HEK293T (cell line): ENCODE measurements at places on chromosomes 7 and 10.

GRCh38 chr10:116147147-116147905 is 125.7 kb downstream of the GFRA1 start:
- no peak for DNase-seq

DNA sequence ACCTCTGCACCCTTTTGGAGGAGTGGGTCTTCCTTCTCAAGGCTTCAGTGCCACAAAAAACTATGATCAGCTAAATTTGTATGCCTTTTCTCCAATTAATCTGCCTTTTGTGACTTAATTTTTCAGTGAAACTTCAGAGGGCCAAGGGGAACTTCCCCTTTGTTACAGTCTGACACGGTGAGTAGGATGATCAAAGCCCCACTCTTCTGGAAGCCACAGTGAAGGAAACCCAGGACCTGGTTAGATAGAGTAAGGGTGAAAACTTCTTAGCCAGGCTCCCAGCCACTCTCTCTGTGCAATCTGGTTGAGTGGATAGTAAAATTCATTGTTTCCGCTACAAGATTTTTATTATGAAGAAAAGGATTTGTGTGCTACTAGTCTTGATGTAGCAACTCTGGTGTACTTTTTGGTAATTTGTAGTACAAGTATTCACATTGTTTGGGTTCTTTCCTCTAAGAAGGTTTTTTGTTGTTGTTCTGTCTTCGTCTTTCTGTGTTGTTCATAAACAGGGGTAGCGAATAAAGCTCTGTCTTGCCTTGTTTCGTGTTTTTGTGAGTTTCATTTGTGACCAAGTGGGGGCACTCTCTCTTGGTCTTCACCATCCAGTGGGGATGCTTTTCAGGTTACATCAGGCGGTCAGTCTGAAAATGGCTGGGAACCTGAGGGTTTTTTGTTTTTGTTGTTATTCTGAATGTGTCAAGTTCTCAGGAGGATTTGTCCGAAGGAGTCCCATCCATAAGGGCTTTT is 268.5 kb upstream of the NPSR1 start:
- DNase-seq, result no peak

GRCh38 chr10:125156739-125157480 is 3.5 kb downstream of the CTBP2 start:
- no peak for DNase-seq

- no peak for DNase-seq
These were observed 257.0 kb upstream of the ZNF32 start for GRCh38 chr10:43905512-43906236.

GRCh38 chr7:158810846-158811245 is 18.5 kb downstream of the ESYT2 start:
- DNase-seq, result no peak

GRCh38 chr7:18457832-18458231 is 37.7 kb upstream of the HDAC9 start:
- DNase-seq, result no peak

GRCh38 chr10:11881477-11882417 is 58.6 kb downstream of the PROSER2 start:
- peak; percentile 45 for DNase-seq

GRCh38 chr7:42381161-42381560 is 144.2 kb upstream of the GLI3 start:
- no peak for DNase-seq

DNA sequence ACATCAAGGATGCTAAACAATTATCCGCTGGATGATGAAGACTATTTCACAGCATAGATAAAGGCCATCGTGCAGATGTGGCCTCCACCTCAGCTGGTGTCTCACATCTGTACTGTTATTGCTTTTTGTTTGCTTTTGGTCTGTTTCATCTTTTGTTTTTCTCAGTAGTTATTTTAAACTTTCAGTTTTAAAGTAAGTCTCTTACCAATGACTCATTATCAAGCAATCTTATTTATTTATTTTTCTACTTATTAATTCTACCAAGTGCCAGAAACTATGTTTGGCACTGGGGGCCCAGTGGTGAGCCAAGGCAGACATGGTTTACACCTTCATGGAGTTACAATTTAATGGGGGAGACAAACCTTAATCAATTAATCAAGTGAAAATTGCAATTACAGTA is 250.9 kb upstream of the TMEM72 start:
- DNase-seq, result no peak

GRCh38 chr7:23956772-23957576 is 247.0 kb downstream of the STK31 start:
- DNase-seq, result no peak

- DNase-seq, result no peak
These were observed 185.7 kb upstream of the FZD8 start for GRCh38 chr10:35827783-35828182.

DNA sequence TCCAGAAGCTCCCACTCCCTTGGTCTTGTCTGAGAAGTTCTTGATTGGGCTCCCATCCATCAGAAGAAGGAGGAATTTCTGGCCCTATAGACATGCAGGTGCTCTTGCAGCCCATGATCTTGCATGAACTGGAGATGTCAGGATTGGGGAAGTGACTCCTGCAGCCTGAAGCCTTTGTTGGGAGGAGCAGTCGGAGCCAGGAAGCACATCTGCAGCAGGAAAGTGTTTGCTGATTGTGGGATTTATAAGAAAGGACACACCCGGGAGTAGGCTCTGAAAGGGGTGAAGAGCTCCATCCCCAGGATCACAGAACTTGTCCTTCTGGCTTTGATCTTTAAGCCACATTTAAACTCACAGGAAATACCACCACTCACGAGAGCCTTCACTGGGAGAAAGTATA is 185.2 kb downstream of the DYNC1I1 start:
- no peak for DNase-seq

GRCh38 chr7:97731736-97732564 is at the start of gene TAC1:
Gene TAC1 (plus strand): TSS chr7:97732086. CDS start chr7:97732613, 527 bp downstream.
- peak; percentile 10 for DNase-seq

DNA sequence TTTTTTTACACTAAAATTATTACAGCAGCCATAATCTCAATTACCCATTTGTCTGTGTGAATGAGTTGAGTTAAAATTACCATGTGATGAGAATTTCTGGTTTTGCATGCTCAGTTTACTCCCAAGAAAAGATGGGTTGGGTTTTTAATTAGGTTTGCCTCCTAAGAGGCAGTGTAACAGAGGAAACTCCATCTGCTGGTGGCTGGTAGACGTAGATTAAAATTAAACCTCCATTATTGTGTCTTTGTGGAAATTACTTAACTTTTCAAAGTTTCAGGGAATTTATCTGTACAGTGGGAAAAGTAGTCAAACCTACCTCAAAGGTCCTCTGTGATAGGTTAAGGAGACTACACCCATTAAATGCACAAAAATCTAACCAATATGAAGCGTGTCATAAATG is 954.2 kb downstream of the PCDH15 start:
- DNase-seq, result no peak

DNA sequence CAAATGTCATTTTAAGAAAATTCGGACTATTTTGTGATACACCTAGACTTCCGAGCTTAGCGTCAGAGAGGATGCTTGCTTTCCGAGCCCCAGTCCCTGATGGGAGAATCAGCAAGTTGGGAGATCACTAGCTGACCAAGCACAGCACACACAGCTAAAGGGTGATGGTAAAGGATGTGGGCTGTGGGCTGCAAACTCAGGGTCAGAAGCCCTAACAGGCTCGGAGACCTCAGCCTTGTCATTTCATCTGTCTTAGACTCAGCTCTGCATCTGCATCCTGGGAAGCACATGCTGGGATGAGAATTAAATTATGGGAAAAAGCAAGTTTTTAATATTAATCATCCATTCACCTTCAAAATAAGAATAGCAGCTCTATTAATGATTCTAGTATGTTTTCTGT is 3.3 kb downstream of the CUBN start:
- DNase-seq, result no peak

DNA sequence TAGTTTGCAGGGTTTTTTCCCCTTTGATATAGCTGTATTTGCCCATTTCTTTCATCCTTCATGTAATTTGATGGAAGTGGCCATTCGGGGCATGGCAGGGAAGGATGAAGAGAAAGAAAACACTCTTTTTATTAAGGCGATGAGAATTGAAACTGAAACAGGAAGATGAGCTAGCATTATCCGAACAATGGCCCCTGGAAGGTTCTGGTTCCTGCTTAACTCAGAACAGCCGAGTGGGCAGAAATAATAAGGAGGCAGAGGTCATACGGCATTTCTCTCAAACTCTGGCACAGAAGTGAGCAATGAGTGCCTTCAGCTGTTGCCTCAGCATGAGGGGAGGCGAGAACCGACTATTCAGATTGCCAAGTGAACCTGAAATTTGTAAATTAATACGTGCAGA is 113.2 kb upstream of the MYO3A start:
- no peak for DNase-seq

GRCh38 chr7:8384901-8385300 is 48.5 kb upstream of the NXPH1 start:
- DNase-seq, result no peak

DNA sequence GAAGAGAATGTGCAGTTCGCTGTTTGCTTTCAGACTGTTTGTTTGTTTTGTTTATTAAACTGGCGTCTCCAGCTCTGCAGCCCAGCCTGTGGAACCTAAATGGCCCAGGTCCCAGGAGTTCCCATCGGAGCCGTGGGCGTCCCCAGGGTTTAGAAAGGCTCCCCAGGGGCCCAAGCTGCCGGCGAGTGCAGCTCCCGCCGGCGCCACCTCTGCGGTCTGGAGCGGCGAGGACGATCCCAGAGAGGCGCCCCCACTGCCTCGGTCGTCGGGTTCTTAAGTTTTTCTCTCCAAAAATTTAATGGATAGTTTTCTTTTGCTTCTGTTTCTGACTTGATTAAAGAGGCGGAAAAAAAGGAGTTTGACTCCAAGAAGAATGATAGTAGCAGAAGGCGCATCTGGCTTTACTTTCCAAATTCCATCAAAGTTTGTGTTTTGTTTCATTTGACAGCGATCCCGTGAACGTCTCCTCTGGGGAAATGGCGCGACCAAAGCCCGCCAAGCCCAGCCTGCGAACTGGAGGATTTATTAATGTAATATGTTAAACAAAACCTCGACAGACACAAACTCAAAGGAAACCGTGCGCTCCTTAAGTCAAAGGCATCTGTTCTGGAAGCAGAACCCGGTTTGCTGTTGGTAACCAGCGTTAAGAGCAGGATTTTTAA is 718 bp upstream of the FZD1 start:
- DNase-seq, result peak; percentile 46

DNA sequence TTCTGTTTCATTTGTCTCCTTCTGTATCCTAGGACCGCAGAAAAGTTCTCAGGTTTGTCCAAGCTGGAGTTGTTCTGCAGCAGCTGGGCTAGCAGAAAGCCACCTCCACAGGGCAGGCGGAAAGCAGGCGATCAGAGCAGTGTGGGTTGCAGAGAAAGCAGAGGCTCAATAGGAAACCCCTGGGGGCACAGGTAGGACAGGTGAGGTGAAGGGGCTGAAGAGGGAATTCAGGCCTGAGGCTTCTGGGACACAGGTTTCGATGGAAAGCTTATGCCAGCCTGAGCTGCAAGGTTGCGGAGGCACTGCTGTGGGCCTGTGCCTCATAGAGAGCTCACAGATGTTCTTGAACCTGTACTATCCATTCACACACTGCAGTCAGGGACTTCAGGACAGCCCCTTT is 194.9 kb upstream of the TPK1 start:
- DNase-seq, result no peak

- no peak for DNase-seq
These were observed 32.0 kb downstream of the NRAP start for GRCh38 chr10:113631684-113632367.

- no peak for DNase-seq
These were observed 451.7 kb upstream of the TEX47 start for GRCh38 chr7:89247207-89247606.

DNA sequence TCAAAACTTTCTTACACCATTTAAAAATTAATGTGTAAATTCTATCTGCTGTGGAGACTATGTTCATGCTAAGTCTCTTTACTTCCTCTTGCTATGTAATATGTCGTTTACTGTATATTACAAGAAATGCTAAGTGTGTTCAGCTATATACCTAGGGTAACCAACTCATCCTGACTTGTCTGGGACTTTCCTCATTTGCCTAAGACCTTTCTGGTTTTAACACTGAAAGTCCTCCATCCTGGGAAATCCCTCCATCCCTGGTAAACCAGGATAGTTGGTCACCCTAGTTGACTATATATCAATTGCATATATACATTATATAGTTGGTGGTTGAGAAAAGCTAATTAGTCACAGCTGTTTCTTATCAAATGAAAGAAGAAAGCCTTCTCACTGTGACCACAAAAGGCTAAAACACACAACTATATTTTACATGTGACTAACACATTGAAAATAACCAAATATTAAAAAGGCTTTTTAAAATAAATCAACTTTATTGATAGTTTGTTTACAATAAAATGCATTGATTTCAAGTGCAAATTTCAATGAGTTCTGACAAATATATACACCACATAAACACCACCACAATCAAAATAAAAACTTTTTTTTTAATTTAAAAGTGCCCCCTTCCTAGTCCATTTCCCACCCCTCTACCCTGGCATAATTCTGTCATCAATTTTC is 167.7 kb upstream of the INHBA start:
- DNase-seq, result no peak

GRCh38 chr10:84957427-84957826 is 629.0 kb downstream of the CCSER2 start:
- no peak for DNase-seq

GRCh38 chr7:139106959-139107358 is 2.6 kb downstream of the ZC3HAV1 start:
- DNase-seq, result no peak

- no peak for DNase-seq
These were observed 16.2 kb downstream of the FGFBP3 start for GRCh38 chr10:91893051-91893450.

DNA sequence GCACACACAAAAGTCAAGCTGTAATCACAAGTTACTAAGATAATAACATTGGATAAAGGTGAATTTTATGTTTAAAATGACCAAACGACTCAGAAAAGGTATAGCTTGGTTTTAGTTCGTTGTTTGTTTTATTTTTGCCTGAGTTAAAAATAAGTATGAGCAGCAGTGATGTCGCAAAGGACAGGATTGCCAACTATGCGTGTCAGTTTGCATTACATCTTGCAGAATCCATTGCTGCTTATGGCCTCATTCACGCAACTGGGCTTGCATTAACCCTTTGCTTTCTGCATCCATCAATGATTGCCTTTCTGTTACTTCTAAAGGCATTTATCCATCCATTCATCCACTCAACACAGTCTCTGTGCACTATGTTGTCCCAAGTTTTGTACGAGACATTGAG is 389.6 kb downstream of the DPP6 start:
- no peak for DNase-seq

DNA sequence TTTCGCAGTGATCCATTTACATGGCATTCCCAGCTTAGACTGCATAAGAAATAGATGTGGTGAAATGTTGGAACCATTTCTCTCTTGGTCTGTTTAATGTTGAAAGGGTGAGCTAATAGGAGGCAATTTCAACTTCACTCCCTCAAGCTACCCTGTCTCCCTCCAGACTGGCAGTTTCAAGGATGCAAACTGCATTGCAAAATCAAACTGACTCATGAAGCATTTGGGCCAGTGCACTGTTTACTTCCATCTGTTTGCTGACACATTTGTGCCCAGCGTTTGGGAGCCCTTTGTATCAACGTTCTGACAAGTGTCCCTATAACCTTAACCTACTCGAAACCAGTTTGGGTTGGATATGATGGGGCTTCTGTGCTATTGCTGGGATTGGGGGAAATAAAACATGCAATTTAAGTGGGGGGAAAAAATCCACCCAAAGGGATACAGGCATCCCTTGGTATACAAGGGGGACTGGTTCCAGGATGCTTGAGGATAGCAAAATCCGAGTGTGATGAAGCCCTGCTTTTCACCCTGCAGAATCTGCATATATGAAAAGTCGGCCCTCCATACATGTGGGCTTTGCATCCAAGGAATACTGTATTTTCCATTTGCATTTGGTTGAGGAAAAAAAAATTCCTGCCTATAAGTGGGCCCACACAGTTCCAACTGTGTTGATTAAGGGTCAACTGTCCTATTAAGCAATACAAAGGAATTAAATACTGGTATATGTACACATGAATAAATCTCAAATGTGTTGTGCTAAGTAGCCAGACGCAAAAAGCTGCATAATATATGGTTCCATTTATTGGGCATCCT is 15.6 kb downstream of the RHEB start:
- DNase-seq, result no peak
